ENCODE measurements at places on chromosomes 5 and 9.

- no peak for DNase-seq
Observed at GRCh38 chr5:72368271-72368670, 48.1 kb downstream of the PTCD2 start.

- no peak for DNase-seq
Observed at GRCh38 chr9:88781628-88782391, 209.5 kb upstream of the S1PR3 start.

DNA sequence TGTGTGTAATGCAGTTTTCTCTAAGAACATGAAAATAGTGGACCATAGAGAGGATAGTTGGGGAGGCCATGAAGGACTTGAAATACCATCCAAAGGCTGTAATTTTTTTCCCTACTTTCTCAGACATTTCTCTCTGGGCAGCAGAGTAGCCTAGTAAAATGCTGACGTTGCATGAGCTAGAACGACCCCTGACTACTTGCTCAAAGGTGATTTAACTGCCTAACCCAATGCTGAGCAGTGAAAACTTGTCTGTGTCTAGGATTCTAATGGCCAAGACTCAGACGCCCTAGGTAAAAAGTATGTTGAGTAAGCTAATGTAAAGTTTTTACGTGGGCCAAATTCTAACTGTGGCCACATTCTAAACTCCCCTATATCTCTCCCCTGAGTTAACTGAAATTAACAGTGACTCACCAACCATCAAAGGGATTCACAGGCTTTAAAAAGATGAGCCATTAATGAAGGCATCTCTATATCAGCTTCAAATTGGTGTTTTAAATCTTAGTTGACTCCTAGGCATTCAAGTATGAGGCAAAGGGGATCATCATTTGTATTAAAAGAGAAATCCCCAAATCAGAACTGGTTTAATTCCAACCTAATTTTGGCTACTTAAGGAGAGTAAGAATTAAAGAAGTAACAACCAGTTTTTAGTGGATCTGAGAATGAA, 121.0 kb upstream of the GAS1 start:
- no peak for DNase-seq

GRCh38 chr5:27619982-27620381, 581.6 kb upstream of the CDH9 start:
- DNase-seq = no peak

GRCh38 chr9:89444925-89445765, 52.8 kb downstream of the SEMA4D start:
- no peak for DNase-seq

- DNase-seq = peak; percentile 72
Observed at GRCh38 chr9:34158362-34158869, 20.4 kb upstream of the UBAP1 start.

DNA sequence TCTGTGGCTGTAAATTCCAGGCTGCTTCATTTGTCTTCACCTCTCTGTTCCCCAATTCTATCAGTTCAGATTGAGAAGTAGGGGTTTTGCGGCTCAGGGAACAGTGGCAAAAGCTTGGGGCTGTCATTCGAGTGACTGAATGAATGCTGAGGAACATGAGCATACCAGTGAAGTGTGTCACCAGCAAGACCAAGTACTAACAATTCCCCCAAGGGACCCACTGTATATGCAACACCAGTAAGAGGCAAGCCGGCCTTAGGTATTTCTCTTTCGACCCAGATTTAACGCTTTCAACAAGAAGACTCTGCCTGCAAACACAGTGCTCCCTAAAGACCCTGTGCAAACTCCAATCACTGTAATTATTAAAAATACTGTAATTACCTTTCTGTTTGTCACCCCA, 25.8 kb downstream of the KLHL3 start:
- no peak for DNase-seq

- no peak for DNase-seq
Observed at GRCh38 chr9:126635661-126636439, 22.1 kb downstream of the LMX1B start.

DNA sequence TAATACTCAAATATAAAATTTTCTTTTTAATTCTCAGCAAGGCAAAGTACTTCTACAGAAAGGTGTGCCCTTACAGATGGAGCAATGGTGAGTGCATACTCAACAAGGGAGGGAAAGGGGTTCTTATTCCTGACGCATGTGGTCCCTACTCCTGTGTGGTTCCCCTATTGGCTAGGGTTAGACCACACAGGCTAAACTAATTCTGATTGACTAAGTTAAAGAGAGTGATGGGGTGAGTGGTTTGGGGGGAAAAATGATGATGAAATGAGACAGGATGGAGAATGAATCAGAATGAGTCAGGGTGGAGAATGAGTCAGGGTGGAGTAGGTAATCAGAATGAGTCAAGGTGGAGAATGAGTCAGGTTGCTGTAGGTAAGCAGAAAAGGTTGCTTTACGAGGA, 22.9 kb upstream of the HMGCS1 start:
- DNase-seq = no peak

DNA sequence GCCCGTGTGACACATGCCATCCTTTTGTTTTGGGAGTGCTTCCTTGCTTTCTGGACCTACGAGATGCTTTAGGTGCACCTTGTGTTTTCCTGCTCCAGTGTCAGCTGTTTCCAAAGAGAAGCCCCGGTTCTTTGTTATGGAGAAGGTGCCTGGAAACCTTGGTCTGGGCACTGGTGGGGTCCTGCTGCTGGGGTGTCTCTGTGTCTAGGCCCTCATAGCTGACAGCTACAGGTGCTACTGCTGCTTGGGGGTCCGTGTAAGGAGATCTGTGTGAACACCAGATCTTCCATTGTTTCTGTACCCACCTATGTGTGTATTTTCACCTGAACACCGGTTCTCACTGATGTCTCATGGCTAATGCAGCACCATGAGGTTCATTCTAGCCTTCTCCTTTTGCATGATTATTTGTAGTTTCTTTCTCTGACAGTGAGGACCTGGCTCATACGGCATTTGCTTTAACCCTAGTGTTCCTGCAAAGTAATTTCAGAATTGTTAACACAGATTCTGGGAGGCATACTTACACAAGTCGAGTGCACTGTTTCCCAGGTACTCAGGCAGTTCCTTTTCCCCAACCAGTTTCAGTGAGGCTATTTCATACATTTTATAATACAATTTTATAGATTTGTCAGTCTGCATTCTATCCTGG, 13.2 kb upstream of the FAM120AOS start:
- DNase-seq = no peak
